Hypothalamus (tissue), 51 donors: ENCODE measurements at places on chromosomes 6 and 20.

- no peak for DNase-seq
Measured at GRCh38 chr6:6058054-6058444, 51.3 kb upstream of the NRN1 start.

DNA sequence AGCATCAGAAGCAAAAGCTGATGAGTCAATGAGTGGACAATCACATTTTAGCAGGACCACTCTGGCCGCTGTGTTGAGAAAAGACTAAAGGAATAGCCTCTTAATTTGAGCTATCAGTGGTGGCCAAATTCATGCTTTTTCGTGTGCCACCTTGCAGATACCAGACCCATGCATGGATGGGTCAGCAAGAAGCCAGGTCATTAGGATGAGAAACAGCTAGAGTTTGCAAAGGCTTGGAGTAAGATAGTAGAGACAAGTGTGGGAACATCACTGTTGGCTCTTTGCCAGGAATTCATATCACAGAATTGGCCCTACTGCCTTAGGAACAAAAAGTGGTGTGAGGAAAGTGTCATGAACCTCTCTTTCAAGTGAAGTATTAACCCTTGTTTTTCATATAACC, 25.5 kb downstream of the MRAP2 start:
- no peak for DNase-seq

- no peak for DNase-seq
Measured at GRCh38 chr6:93059911-93060310, 359.4 kb downstream of the EPHA7 start.

DNA sequence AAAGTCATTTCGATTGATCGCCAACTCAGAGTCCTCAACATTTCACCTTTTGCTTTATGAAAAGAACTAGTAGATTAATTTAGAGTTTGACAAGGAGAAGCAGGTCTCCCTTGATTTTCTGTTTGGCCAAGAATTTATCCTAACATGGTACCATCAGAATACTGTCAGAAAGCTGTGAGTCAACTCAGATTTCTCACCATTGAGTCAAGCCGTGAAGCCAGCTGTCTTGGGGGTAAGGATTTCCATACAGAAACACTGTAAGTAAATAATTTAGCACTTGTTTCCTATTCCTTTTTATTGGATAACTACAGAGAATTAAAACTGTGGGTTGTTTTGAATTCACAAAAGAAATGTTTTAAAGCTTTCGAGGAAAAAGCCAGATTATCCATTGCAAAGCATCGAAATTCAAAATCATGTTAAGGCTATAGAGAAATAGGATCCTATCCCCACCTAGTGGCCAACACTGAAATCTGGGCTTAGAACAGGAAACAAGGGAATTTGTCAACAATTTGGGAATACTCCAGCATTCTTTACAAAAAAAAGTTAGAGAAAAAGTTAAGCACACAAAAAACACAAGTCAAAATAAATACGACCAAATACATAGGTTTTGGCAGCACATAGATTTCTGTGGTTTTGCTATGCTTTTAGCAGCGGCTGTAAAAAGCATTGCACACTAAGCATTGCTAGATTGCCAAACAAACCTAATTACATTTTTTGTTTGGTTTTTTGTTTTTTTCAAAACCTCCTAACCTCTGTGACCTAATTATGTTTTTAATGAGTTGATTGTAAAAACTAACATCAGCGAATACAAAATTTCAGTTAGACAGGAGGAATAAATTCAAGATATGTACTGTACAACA, 44.2 kb downstream of the COL11A2 start:
- DNase-seq, result no peak

DNA sequence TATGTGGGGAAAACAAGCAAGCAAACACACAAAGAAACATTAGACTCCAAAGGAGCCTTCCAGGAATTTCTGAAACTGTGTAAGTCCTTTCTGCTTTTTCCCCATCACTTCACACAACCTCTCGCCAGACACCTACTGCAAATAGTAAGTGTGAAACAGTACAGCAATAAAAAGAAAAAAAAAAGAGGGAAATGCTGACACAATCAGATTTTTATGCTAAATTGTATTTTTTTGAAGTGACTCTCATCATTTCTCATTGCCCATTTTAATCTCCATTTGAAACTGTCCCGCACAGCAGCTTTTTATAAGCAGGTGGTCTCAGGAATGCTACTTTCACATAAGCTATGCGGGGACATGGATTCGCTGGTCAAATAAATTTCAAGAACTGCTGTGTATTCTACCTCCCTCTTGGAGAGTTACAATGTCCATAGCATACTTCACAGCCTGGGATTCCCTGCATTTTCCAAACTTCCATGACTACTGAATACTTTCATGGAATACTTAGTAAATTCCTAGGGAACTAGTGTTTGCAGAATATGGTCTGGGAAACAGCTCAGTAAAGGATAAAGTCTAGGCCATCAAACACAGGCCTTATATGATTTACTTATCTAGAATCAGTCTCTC, 139.9 kb upstream of the TSHZ2 start:
- no peak for DNase-seq

DNA sequence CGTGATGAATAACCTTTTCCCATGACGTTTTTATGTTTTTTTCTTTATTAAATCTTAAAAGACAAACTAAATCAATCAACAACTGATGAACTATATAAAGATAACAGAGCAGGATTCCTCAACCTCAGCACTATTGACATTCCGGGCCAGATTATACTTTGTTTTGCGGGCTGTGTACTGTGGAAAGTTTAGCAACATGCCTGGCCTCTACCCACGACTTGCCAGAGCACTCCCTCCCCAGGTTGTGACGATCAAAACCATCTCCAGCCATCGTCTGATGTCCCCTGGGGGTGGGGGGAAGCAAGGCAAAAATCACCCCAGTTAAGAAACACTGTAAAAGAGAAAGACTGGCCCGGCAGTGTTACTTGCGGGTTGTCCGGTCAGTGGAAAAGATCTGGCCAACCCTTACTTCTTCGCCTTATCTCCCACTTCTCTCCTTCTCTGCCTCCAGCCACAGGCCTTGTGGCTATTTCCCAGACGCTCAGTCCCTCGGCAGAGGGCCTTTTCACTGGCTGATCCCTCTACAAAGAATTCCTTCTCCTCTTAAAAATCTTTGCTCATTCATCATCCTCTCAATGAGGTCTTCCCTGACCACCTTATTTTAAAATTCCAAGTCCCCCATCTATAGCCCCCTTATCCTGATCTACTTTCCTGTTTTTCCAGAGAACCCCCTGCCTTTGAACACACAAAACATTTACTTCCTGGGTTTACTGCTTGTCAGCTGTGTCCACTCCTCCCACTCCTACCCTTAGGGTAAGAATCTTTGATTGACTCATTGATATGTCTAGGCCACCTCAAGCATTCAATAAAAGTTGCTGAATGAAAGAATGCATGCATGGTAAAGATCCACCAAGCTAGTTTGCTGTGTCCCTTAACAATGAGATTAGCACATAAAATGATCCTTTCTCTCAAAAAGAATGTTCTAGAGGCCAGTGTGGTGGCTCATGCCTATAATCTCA, 14.7 kb upstream of the RAB22A start:
- DNase-seq, result no peak
